ENCODE measurements at places on chromosomes 11 and 22.

DNA sequence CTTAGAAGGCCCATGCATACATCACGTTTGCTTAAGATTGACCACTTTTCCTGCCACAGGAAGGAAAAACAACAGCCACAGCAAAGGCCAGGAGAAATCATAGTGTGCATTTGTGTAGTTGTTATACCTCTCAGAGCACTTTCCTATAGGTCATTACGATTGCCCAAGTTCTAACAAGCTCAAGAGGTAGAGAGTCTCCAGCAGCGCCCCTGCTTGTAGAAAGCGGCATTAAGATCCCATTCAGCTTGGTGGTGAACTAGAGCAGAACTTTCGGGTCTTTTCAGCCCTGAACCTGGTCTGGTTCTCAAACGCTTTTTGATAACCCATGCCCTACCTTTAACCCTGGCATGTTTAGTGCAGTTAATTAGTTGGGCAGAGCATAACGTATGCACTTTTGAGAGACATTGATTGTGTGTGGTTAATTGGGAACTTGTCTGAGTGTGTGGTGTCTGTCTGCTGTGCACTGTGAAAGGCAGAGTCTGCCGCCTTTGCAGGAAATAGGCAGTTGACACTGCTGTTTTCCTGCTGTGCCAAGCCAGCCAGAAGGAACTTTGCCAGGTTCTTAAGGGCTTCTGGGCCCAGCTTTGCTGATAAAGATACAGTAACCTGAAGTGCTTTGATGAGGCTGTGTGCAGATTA, 109.9 kb upstream of the CLMP start:
- no peak for DNase-seq

DNA sequence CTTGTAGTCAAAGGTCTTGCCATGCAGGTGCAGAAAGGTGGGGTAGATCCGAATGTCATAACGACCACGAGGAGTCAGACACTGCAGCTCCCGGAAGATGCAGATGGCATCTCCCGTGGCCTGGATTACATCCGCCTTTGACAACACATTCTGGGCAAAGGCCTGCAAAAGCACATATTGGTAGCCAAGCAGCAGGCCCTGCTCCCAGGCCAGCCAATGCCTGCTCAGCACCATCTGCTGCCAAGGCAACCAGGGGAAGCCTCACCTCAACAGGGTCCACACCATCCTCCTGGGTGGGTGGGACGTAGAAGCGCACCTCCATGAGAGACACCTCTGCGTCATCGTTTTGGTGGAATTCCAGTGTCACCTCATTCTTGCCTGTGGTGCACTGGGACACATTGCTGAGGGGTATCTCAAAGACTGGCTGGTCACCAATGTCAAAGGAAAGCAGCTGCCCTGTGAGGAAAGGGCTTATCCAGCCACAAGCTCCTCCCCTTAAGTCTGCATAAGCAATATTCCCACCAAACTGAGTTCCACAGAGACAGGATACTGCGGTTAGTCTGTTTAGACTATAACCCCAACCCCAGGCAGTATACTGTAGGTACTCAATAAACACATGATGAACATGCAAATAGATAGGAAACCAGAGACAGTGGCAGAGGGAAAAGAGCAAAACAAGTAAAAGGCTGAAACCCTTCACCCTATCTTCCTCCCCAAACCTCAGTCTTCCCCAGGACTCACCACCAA, 2.8 kb downstream of the SSRP1 start:
- DNase-seq = no peak

GRCh38 chr22:26648011-26648497, 9.3 kb upstream of the MIAT start:
- DNase-seq = peak; percentile 90

DNA sequence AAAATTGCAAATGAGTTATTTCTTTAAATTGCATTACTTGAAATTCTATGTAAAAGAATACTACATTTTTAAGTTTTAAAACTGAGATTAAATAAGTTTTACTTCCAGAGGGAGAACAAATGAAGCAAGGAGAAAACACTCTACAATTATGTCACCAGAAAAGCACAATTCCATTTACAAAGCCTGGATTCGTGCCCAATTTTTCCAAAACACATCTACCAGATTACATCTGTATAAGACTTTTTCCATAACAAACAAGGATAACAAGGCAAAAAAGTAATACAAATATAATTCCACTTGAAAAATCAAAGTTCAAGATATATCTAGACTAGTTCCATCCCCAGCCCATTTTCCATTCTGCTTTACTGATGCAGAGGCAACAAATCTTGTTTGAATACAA, 40.5 kb downstream of the MTMR2 start:
- DNase-seq = no peak

DNA sequence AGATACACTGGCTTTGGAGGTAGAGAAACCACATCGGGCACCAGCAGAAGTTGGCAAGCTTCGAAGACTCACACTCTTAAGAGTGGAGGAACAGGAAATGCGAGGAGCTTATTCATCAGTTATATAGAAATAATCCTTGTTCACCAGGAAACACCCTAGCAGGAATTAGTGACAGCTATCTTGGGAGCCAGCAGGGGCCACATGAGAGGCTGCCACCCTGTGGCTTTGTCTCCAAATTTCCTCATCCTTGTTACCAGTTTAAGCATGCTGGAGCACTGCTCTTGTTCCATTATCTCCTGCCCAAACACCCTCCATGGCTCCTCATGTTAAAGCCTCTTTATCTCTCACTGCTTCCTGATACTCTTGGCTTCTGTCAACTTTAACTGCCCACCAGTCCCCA, 131.0 kb downstream of the PLEKHA7 start:
- no peak for DNase-seq

GRCh38 chr11:103683576-103683975, 352.9 kb upstream of the DDI1 start:
- DNase-seq = no peak

- DNase-seq = no peak
Observed at GRCh38 chr11:5705688-5706087, 16.1 kb downstream of the TRIM22 start.

GRCh38 chr11:27839226-27839913, 139.1 kb upstream of the BDNF start:
- no peak for DNase-seq

Measured in NCI-H1930 (cell line).